Hematopoietic multipotent progenitor cell treated with erythropoietin and hydrocortisone succinate and interleukin-3 and kit ligand, for 15 days (in vitro differentiated cells): ENCODE measurements at places on chromosomes 2 and 18.

GRCh38 chr18:68735483-68736343 lies 20.8 kb upstream of the TMX3 start:
- no peak for DNase-seq

DNA sequence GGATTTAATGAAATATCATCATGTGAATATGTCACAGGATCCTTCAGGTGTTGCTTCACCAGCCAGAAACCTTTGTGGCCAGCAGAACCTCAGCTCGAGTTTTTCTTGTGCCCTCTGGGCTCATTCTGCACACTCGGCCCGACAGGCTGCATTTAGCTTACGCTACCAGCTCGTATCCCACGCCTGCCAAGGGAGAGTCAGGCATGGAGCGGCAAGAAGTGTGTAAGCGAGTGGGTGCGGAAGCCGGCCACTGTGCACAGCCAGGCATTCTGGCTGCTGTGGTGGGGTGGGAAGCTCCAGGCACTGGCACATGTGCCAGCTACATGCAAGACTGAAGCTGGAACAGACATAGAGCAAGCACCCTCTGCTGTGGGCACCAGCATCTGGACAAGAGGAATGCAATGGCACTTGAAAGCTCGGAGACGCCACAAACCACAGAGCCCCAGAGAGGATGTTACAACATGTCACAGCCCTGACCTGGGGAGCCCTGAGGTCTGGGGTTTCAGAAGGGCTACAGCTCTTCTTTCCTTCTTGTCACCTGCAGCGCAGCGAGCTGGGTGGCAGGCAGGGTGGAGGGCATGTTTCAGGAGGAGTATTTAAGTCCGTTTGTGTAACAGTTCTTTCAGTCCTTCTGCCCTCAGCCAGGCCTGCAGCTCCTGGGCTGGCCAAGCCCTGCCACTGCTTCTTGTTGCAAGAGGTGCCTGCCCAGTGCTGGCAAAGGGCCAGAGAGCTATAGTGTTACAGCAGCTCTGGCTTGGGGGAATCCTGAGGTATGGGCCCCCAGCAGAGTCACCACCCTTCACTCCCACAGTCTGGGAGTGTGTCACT lies 257.3 kb upstream of the HNMT start:
- no peak for DNase-seq

DNA sequence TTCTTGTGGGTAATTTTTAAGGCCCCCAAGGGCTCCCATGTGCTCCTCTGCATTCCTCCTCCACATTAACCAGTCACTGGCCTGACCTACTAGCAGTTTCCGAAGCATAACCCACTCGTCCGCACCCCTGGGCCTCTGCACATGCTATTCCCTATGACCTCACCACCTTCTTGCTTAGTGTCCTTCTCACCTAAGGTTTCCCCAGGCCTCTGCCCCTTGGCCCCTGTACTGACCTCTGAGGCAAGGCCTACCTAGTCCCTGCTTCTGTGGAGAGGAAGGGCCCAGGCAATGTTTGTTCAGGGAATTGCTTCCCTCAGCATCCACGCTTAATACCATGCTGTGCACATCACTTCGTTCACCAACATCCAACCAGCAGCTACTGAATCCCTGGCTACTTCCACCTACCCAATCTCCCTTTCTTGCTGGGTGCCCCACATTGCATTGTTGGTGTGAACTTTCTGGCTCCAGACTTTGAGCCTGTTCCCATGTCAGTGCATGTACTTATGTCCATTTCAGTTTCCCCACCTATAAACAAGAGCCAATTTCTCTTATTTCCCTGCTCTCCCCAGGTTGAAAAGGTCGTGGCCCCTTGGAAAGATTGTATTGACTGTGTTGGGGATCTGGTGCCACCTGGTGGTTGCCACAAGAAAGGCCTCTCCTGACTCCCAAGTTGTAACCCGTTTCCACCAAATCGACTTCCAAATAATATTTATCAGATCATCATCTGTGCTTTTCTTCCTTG lies 19.2 kb upstream of the TMEM177 start:
- peak; percentile 27 for DNase-seq

DNA sequence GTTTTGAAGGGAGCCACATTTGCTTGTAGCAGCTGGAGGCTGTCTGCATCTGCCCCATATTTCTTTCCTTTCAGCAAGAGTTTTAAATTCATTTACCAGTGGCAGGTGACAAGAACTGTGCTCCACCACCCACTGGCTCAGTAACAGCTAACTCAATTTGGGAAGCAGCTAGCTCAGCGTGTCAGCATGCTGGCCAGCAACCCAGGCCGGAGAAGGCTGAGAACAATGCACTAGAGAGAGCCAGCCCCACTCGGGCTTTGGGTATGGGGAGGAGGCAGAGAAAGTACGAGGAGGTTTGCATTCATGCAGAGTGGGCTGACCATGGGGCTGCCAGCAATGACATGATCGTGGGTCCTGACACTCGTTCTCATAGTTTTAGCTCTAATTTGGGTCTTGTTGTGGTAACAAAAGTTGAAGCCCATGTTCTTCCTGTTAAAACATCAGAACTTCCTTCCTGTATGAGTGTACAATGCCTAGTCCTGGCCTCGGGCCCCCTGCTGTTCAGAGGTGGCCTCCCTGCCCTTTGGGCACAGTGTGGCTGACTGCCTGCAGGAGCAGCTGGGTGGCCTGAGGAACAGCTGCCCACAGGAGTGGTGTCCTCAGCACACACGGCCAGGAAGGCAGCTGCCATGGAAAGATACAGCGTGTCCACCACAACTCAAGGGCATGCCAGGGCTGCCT lies 23.0 kb downstream of the CDC42EP3 start:
- no peak for DNase-seq

DNA sequence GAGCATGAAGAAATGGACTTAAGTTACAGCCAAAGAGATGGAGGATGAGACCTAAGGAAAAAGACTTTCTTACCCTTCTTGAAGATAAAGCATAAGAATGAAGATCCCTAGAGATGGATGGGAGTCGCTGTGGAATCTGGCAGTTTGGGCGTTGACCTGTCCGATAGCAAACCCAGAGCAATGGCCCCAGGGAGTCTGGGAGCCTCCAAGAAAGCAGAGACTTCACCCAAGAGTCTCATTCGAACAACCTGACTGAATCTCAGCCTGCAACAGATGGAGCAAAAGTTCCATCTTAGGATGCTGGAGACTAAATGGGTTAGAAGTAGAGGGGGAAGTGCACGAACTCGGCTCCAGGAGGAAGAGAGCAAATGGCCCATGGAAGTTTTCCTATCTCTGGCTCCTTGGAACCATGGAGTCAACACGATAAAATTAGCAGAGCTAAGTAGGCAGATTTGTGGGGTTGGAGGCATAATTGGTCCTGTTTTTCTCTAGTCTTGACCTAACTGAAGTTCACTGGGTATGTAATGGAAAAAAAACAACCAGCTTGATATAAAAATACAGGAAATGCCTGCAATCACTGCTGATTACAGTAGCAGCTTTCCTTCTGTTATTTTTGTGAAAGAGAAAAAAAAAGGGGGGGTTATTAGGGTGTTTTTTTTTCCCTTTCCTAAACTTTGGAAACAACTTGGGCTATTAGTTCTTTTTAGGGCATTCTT lies 178.4 kb upstream of the EPAS1 start:
- DNase-seq = no peak

- no peak for DNase-seq
These were observed 261.1 kb upstream of the TRIB2 start for GRCh38 chr2:12455661-12456060.

GRCh38 chr2:160679686-160680085 lies 186.1 kb upstream of the RBMS1 start:
- no peak for DNase-seq

DNA sequence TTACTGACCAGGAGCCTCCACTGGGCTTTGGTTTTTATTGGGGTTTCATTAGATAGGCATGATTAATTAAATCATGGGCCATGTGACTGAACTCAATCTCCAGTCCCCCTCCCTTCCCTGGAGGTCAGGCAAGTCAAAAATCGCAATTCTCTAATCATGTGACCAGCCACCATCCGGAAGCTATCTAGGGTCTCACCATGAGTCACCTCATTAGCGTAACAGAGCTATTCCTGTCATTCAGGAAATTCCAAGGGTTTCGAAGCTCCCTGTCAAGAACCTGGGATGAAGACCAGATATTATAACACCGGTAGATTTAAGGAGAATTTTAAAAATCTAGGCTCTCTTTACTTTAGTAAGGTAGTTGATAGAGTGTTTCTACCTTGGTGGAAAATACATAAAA lies 180.3 kb upstream of the TCF4 start:
- no peak for DNase-seq

- DNase-seq = no peak
These were observed 4.4 kb downstream of the TEX44 start for GRCh38 chr2:231597014-231597611.

DNA sequence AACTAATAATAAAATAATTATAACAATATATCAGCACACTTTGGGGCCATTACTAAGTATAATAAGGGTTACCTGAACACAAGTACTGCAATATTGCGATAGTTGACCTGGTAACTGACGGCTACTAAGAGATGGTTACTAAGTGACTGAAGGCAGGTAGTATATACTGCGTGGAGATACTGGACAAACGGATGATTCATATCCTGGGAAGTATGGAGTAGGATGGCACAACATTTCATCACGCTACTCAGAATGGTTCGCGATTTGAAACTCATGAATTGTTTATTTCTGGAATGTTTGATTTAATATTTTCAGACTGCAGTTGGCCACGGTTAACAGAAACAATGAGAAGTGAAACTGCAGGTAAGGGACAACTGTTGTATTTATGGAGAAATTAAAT lies 39.5 kb upstream of the FLACC1 start:
- no peak for DNase-seq

DNA sequence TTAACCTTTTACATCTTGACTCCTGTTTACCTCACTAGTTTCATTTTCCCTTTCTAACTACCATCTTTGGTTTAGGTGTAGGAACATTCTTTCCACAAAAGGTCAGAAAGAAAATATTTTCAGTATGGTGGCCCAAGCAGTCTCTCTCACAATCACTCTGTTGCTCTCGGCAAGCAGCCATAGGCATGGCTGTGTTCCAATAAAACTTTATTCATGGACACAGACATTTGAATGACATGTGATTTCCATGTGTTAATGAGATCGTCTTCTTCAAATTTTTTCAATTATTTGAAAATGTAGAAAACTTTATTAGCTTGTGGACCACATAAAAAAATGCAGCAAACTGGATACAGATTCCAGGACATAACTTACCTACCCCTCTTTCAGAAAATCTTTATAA lies 109.7 kb upstream of the CNTNAP5 start:
- DNase-seq = no peak

GRCh38 chr2:4353668-4354067 lies 650.3 kb downstream of the DCDC2C start:
- no peak for DNase-seq

DNA sequence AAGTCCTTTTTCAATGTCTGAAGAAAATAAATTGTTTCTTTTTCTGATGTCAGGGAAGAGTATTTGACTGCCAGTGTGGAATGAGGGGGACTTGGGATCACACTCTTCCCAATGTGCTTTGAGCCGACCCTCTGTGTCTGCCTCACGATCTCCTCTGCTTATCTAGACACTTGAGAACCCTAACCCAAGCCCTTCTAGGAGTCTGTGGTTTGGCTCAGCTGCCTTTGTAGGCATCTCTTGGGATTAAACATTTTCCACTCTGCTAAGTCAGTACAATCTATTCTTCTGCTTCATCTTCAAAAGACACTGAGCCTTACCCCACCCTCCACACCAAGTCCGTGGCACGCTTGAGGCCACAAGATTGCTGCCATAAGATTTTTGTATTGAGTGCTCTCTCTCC lies 19.4 kb downstream of the FAM110C start:
- no peak for DNase-seq

DNA sequence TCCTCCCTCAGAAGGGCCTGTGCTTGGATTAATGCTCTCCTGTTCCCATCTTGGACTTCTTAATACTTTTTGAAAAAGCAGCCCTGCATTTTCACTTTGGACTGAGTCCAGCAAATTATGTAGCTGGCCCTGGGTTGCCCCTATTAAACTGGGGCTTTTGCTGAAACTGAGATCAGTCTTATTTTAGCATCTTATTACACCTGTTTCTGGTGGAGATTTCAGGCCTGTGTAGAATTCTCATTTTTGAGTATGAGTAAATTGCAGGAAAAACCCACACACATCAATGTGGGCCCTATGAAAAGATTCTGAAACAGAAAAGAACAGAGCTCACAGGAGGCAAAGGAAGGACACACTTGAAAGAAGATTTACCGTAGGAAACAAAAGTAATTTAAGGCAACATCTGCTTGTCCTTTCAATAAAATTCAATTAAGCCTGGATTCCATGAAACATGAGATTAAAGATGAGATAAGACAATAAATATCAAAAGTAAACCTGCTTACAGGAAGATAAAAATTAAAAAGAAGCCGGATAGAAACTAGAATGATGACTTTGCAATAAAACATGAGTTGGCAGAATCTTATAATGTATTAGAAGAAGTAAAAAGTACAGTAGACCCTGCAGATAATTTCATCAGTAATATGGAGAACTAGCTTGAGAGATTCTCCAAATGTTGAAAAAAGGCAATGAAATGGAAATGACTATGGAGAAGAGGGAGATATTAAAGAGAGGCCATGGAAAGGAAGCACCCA lies 90.7 kb upstream of the GCFC2 start:
- no peak for DNase-seq
